ENCODE measurements at places on chromosomes 5 and 9.

GRCh38 chr5:161757223-161757622, 71.7 kb downstream of the GABRA6 start:
- DNase-seq: no peak

DNA sequence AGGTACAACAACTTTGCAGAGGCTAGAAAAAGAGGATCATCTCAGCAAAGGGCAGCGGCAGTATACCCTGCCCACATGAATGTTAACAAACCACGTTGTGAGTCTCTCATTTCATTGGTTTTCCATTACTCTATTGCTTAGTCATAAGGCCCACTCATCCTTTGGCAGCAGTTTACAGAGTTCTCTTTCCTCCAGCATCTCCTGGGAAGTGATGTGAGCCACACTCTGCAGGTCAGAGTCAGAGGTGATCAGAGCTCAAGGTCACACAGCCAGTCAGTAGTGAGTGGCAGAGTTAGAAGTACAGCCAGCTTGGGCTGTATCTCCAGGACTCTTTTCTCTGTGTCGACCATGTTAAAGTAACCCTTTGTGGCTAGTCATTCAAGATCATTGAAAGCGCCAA, 599.6 kb upstream of the GRAMD2B start:
- DNase-seq: no peak

DNA sequence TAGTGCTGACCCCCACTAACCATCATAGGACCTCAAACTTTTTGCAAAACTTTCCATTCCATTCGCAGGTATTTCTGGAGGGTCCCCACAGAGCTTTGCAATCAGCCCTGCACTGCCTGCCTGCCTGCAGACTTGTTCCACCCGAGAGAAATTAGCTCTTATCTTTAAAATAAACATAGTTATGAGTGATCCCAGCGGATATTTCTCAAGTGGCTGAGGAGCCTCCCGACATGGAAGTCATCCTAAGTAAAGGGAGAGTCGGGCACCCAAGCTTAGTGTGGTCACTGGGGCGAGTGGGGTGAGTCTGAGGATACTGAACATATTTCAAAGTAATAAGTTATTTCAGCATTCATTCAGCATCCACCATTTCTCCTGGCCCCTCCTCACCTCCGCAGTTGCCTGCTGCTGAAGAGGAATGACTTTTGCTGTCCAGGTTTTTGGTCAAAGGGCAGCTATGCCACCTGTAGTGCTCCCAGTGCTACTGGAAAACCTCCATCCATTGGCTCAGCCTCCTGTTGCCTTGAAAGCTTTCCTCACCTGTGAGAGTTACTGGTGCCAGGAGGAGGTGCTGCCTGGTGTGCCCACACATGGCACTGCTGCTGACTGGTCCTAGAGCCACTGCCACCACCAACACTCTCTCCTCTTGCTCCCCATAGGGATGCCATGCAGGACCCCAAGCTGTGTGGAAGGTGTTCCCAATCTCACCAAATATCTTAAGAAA, 89.7 kb upstream of the PCSK1 start:
- no peak for DNase-seq

- DNase-seq: no peak
Observed at GRCh38 chr5:33526755-33527154, 86.0 kb downstream of the TARS1 start.

DNA sequence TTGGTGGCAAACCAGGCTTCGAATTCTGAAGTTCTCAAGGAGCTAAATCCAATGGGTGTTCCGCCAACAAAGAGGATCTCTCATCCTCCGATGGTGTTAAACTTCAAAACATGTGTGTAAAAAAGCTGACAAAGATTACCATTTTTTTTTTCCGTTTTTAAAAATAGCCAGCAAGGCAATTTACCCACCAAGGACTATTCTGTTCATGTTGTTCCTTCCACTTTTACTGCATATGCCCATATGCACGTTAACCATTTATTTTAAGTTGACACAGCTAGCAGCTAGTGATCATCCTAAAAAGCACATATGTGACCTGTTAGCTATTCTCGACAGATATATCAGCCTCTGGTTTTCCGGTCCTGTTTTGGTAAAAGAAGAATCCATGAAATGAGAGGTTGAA, 326.7 kb downstream of the PLK2 start:
- DNase-seq: no peak

- no peak for DNase-seq
Observed at GRCh38 chr9:35277628-35278359, 116.0 kb downstream of the UNC13B start.

GRCh38 chr5:65073250-65073661, 304.5 kb downstream of the CWC27 start:
- no peak for DNase-seq

- DNase-seq: no peak
Observed at GRCh38 chr5:116315531-116315930, 230.7 kb downstream of the COMMD10 start.

DNA sequence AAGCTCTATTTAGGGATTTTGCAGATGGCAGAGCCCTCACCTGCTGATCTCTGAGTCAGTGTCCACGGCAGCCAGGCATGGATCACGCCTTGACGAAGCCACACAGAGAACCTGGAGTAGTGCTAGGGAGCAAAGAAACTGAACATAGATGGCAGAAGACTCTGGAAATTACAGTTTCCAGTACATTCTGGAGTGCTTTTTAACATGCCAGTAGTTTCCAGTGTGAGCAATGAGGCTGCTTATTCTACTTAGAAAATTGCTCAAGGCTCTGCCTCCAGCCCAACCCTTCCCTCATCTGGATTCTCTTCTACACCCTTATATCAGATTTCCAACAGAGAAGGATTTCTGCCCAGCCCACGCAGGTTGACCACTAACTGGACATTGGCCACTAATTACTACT, 203.3 kb downstream of the ADAMTS12 start:
- no peak for DNase-seq

- no peak for DNase-seq
Observed at GRCh38 chr5:90613459-90613858, 54.9 kb downstream of the ADGRV1 start.

DNA sequence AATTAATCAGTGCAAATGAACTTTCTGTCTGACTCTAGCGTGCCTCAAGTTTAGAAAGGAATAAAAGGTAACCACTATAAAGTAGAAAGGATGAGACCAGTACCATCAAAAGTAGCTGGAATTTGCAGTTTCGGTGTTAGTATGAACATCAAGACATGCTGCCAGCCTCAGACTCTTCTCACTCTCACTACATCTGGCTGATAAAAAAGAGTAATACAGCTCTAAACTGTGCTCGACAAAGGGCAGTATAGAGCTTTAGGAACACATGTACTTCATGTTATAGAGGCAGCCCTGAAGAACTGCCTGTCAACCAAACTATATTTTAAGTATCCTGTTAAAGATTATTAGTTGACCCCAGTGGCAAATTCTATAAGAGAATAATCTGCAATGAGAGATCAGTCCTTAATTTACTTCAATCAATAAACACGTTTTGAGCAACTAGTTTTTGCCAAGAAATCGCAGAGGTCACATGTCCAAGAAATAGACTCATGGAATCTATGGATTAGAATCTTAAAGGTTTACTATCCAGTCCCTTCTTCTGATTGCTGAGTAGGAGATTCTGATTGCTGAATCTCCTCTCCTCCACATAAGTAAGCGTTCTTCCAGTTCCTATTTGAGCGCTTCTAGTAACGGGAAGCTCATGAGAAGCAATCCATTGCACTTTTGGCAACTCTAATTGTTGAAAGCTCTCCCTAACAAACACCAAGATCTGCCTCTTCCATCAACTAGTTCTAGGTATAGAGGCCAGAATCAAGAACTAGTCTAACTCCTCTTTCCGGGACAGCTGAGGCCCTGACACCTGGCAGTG, 941 bp downstream of the XPA start:
- DNase-seq: no peak

DNA sequence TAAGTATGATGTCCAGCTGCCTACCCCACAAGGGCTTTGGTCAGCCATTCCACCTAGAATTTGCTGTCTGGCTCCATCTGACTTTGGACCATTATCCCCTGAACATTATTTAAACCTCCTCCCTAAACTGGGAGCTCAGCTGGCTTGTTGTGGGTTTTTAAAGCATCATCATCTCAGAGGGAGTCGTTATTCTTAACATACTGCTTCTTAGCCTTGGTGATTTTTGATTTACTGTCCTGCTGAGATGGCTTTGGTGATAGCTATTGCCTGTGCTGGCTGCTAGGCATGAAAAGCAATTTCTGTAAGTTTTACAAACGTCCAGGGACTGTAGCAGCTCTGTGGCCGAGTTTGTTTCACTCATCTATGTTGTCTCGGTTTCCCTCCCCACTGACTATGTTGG, 256.1 kb downstream of the NR3C1 start:
- DNase-seq: no peak

GRCh38 chr9:101618698-101619097, 23.9 kb upstream of the PPP3R2 start:
- DNase-seq: no peak

DNA sequence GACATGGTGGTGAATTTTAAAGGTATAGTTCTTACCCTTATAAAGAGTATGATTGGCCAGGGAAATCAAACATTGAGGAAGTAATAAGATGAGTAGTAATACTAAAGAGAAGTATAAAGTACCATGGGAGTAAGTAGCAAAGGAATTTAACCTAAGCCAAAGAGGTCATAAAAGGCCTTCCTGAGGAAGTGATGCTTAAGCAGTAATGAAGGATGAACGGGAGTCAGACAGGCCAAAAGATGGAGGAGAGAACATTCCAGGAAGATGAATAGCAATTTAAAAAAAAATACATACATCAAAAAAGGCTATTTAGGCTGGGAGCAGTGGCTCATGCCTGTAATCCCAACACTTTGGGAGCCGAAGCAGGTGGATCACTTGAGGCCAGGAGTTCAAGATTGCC, 29.0 kb downstream of the KLHL3 start:
- no peak for DNase-seq

- peak; percentile 77 for DNase-seq
Observed at GRCh38 chr5:61449804-61450492, 117.9 kb downstream of the ZSWIM6 start.

- DNase-seq: peak; percentile 37
Observed at GRCh38 chr9:80285326-80285725, 713.6 kb downstream of the TLE4 start.
